ENCODE measurements at places on chromosomes 12 and 14.
A peak's percentile ranks its signal among the peaks of the same experiment; 100 is the strongest.

DNA sequence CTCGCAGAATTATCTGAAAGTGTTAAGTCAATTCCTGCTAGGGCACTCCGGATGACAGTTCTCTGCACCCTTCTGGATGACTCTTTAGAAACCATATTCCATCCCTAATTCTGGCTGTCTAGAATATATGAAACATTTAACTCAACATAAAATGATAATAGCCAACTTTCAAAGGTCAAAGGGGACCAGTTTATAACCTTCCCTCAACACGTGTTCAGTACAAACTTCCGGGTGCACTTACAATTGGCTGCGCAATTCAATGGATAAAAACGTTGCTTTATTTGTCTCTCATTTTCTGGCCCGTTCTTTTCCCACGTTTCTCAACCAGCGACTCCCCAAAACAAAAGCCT lies 1.3 kb downstream of the SBNO1 start:
- H3K36me3 ChIP-seq: peaks cover 2% of the 10 kb centered on the region
- no peaks in the 10 kb centered on the region for H3K27me3 ChIP-seq
- H3K27ac ChIP-seq: peak overlapping the region; percentile 85
- peaks cover 18% of the 10 kb centered on the region for H3K4me1 ChIP-seq
- H3K4me3 ChIP-seq: peak overlapping the region; percentile 95
- no peak for DNase-seq

GRCh38 chr14:64549791-64550620 lies at the start of gene PPP1R36:
Gene PPP1R36 (plus strand): TSS chr14:64549961. CDS start chr14:64549998, 37 bp downstream.
- no peaks in the 10 kb centered on the region for H3K36me3 ChIP-seq
- H3K4me1 ChIP-seq: peaks cover 14% of the 10 kb centered on the region
- peak within 1 kb of the TSS; percentile 51 for H3K27ac ChIP-seq
- DNase-seq: peak; percentile 41
- H3K4me3 ChIP-seq: peak within 1 kb of the TSS; percentile 63

- H3K27ac ChIP-seq: no peak overlapping the region
- H3K4me3 ChIP-seq: no peak overlapping the region
- peaks cover 2% of the 10 kb centered on the region for H3K27me3 ChIP-seq
- DNase-seq: no peak
- H3K36me3 ChIP-seq: no peaks in the 10 kb centered on the region
- H3K4me1 ChIP-seq: no peaks in the 10 kb centered on the region
Observed at GRCh38 chr12:2646341-2646740, 148.4 kb upstream of the FKBP4 start.

DNA sequence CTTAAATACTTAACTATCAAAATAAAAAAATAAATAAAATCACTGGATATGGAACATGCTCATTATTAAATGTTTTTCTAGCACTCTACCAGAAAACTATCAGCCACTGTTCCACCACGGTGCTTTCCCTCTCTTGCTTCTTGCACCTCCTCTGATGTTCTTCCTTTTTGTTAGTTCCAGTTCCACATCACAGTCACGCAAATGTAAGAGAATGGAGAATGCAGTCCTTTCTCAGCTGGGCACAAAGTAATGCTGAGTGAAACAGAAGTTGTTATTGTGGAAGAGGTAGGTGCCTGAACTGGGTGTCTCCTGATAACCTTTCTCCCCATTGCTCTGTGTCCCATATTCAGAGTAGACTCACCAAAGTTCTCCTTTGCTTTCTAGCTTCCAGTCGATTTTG lies 1116.9 kb upstream of the TMEM132C start:
- H3K27ac ChIP-seq: no peak overlapping the region
- H3K4me1 ChIP-seq: no peaks in the 10 kb centered on the region
- no peak for DNase-seq
- H3K27me3 ChIP-seq: peaks cover 5% of the 10 kb centered on the region
- no peak overlapping the region for H3K4me3 ChIP-seq

DNA sequence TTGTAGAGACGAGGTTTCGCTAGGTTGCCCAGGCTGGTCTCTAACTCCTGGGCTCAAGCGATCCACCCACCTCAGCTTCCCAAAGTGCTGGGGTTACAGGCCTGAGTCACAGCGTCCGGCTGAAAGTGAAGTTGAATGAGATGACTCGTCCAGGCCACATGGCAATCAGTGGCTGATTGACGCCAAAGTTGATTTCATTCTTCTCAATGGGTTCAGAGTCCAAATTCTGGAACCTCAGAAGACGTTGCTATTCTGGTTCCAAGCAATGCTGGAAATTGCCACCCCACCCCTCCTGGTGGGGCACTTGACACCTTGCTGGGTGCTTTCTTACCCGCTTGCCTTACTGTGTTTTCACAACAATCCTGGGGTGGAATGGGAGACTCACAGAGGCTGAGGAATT lies 14.9 kb downstream of the ABCB9 start:
- H3K4me3 ChIP-seq: no peak overlapping the region
- H3K4me1 ChIP-seq: peaks cover 4% of the 10 kb centered on the region
- H3K27ac ChIP-seq: no peak overlapping the region
- no peaks in the 10 kb centered on the region for H3K27me3 ChIP-seq
- no peaks in the 10 kb centered on the region for H3K36me3 ChIP-seq

GRCh38 chr12:119576118-119576810 lies 17.3 kb upstream of the TMEM233 start:
- no peaks in the 10 kb centered on the region for H3K36me3 ChIP-seq
- no peak overlapping the region for H3K27ac ChIP-seq
- no peak overlapping the region for H3K4me3 ChIP-seq
- no peak for DNase-seq

- H3K27me3 ChIP-seq: no peaks in the 10 kb centered on the region
- DNase-seq: no peak
- no peak overlapping the region for H3K4me3 ChIP-seq
- H3K4me1 ChIP-seq: no peaks in the 10 kb centered on the region
- no peak overlapping the region for H3K27ac ChIP-seq
- H3K36me3 ChIP-seq: no peaks in the 10 kb centered on the region
Observed at GRCh38 chr12:66269757-66270383, 32.4 kb upstream of the HELB start.

GRCh38 chr14:84253326-84253725 lies 1276.6 kb upstream of the FLRT2 start:
- H3K36me3 ChIP-seq: no peaks in the 10 kb centered on the region
- H3K27me3 ChIP-seq: no peaks in the 10 kb centered on the region
- H3K27ac ChIP-seq: no peak overlapping the region

GRCh38 chr14:103280278-103280928 lies 53.6 kb upstream of the EIF5 start:
- no peaks in the 10 kb centered on the region for H3K36me3 ChIP-seq
- peak overlapping the region; percentile 68 for H3K27ac ChIP-seq
- H3K4me1 ChIP-seq: peaks cover 18% of the 10 kb centered on the region
- no peaks in the 10 kb centered on the region for H3K27me3 ChIP-seq
- no peak for DNase-seq
- H3K4me3 ChIP-seq: peak overlapping the region; percentile 20

All from psoas muscle (tissue), 8 donors.